Activated naive CD4-positive, alpha-beta T cell treated with Interleukin-2 at 50 U/mL for 16 hours (primary cell): ENCODE measurements at places on chromosomes 4 and X.

GRCh38 chrX:39731735-39732134 is 366.0 kb downstream of the BCOR start:
- no peak for DNase-seq

DNA sequence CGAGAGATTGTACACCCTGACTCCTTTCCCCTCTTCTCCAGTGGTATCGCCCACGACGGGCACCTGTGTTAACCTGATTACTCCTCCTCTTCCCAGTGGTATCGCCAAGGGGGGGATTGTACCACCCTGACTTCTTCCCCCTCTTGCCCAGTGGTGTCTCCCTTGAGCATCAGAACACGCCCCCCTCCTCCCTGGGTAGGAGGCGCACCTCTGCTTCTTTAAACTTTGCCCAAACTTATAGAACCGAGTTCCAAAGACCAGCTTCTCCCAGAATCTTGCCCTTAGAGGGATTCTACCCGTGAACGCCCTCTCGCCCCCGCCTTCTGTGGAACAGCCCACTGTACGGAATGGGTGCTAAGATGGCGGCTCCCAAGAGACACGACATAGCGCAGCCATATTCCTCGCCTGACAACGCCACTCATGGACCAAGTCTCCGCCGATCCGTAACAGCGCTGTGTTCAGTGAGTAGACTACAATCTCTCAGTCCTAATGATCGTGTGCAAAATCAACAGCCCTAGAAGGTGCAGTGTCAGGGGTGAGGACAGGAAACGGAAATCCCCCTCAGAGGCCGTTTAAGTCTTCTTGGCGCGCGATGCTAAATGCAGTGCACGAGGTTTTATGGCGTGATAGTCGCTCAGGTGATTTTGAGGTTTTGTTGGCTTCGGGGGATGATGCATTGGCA is 4.2 kb upstream of the ZNF157 start:
- DNase-seq, result peak; percentile 70

DNA sequence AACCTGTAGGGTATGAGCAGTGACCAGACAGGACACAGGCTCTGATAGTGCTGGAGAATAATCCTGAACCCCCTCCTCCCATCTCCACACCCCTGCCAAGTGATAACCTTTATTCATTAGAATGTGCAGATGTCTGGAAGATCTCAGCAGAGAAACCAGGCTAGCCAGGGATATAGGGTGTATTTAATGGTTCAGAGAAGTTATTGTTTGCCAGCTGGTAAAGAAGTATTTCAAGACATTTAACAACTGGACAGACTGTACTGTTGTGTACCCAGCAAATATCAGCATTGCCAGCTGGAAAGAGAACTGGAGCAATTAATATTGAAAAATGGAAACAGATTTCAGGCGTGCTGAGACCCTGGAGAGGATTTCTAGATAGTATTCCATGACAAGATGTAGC is 94.5 kb downstream of the RASGEF1B start:
- no peak for DNase-seq

GRCh38 chr4:40916218-40916555 is 166.4 kb downstream of the NSUN7 start:
- no peak for DNase-seq

GRCh38 chrX:21193196-21193595 is 181.0 kb upstream of the CNKSR2 start:
- no peak for DNase-seq

DNA sequence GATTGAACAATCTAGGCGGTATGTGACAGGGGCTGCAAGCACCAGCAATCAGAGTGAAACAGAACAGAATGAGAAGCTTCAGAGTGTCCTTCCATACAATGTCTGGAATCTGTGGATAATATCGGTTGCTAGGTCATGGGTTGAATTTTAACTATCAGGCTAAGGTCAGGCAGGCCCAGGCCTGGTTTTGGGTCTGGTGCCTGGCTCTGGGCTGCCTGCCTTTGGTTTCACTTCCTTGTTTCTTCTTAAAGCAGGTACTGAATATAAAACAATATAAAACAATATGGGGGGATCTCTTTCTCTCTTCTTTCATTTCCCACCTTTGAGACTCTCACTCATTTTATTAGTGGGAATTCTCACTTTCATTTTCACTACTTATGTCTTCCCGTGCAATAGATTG is 962.0 kb downstream of the CCSER1 start:
- DNase-seq, result no peak

DNA sequence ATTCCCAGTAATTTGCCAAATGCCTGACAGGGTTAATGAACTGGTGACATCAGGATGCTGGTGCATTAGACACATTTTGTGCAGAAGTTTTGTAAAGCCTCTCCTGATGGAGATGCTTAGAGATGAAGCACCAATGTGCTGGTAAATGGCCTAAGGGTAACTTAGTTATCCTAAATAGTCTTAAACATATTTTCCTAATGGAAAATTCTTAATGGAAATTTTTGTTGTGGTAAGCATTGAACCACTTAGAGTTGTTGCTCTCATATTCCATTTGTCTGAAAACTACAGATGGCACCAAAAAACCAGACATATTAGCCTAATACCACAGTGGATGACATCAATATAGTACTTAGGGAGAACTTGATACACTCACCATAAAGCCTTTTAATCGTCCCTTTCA is 154.5 kb upstream of the ANK2 start:
- DNase-seq, result no peak

DNA sequence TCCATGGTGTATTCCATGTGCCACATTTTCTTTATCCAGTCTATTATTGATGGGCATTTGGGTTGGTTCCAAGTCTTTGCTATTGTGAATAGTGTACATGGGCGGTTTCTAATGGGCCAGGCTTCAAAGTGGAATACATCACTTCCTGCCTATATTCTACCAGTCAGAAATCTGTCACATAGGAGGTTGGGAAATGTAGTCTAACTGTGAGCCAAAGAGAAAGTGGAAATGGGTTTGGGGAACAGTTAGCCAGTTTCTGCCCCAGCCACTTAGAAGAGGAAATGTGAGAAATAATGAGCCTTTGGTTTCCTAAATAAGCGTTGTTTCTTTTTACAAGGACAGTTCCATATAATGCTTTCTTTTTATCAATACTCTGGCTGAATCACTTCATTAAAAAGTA is 85.1 kb upstream of the AP1S2 start:
- no peak for DNase-seq

DNA sequence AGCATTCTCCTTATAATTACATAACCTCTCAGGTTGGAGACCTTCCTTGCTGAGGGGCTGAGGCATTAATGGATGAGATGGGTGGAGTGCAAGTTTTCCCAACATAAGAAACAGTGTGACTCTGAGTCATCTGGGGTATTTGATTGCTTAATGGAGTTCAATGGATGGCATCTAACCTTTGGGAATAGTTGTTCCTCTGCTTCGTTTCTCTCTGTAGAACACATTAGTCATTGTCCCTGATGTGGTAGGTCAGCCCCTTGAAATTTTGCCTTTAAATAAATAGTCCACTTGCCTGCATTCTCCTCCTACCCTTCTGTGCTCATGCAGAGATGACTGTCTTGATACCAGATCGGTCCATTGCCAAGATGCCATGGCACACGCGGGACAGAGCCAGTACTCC is 38.6 kb downstream of the SLITRK2 start:
- DNase-seq, result no peak

DNA sequence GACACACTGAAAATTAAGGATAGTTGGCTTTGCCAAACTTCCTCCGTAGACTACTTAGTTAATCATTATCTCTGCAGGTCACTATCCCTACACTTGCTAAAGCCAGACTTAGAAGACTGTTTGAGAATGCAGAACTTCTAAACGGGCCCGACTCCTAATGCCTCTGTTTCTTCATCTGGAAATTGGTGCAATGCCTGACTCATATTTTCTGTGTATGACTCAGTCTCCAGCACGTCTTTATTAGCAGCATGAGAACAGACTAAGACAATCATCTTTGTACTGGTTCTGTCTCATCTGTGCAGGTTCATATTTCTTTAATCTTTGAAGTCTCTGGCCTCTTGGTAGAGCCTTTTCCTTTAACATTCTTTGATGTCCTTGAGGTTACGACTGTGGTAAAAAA is 411.9 kb upstream of the ACTRT1 start:
- DNase-seq, result no peak

DNA sequence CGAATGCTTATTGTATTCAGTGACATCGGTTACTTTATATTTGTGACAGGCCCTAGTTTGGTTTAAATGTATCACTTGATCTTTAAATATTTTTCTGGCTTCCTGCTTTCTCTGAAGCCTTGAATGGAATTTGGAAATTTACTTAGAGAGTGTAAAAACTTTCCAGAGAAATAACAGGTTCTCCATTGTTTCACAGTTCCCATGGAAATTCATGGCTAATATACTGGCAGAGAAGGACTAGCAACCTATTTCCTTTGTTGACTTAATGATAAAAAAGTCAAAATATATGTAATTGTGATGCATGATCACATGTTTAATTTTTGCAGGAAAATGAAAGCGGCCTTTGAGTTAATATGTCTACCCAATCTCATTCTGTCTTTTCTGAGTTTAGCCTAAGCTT is 13.2 kb downstream of the NEIL3 start:
- no peak for DNase-seq

- DNase-seq, result no peak
These were observed 38.8 kb downstream of the NSG1 start for GRCh38 chr4:4425696-4426095.

DNA sequence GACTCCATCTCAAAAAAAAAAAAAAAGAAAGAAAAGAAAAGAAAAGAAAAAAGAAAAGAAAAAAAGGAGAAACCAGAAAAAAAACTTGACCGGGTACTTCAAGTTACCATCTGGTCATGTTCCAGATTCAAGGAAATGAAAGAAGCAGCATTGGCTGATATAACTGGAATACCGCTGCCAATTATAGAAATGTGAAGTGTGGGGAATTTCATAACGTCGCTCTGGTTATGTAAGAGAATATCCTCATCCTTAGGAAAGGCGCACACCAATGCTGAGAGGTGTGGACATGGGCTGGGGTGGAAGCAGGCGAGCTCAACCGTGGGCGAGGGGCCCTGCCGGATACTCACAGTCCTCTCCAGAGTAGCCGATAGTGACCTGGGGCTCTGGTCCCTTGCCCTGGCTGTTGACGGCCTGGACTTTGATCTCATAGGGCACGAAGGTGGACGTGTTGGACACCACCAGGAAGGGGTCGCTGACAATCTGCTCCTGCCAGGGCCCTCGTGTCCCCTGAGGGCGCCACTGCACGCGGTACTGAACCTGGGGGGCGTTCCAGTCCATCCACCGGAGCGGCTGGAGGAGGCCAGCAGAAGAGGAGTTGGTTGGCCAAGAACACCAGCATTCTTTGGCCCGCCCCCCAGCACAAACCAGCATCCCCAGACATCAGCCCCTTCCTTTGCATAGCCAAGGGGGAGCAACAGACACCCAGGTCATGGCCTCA is 19.5 kb downstream of the L1CAM start:
- DNase-seq, result no peak

DNA sequence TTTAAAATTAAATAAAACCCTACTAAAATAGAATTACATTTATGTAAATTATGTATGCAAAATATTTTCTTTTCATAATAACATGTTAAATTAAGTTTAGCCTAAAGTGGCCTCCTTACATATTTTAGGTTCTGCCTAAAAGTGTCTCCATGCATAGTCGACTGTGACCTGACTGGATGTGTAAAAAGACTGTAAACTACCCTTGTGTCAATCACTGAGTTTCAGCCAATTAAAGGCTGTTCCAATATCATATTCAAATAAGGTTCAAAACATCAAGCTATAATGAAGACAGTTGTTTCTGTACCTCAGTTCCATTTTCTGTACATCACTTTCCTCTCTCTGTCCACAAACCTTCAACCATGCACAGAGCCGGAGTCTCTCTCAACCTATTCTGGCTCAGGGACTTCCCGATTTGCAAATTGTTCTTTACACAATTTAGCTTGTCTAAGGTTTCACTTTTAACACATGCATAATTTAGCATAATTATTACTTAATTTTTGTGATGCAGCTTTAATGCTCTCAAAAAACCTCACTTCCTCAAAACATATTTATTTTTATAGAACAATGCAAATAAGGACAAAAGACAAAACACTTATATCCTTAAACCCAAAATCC is 60.1 kb downstream of the SH3RF1 start:
- no peak for DNase-seq

GRCh38 chr4:84920617-84921016 is 45.9 kb downstream of the WDFY3 start:
- no peak for DNase-seq

DNA sequence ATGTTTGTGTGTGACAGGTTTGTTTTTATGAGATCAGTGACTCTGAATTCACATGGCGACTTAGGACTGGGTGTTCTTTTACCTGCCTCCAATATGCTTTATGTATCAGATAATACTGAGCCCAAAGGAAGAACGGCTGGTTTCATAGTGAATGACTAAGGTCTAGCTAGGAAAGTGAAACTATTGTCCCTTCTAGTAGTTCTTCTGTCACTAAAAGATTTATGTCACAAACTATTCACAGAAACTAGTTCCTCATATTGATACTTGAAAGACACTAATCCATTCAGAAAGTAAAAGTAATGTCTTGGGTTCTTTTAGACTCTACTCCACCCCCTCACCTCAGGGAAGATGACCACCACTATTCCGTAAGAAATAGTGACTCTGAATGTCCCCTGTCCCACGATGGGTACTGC is 81.7 kb downstream of the EGF start:
- no peak for DNase-seq

- DNase-seq, result no peak
These were observed 53.0 kb downstream of the OSTC start for GRCh38 chr4:108703370-108703769.

DNA sequence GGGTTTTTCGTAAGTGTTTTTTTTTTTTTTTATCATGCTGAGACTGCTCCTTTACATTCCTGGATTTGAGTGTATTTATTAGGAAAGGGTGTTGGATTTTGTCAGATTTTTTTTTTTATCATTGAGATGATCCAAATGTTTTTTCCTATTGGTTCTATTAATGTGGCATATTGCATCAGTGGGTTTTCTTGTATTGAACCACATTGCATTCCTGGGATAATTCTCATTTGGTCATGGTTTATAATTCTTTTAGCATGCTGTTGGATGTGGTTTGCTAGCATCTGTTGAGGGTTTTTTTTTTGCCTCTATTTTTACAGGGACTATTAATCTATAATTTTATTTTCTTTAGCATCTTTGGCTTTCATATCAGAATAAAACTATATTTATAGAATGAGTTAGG is 28.8 kb downstream of the COL4A5 start:
- no peak for DNase-seq

DNA sequence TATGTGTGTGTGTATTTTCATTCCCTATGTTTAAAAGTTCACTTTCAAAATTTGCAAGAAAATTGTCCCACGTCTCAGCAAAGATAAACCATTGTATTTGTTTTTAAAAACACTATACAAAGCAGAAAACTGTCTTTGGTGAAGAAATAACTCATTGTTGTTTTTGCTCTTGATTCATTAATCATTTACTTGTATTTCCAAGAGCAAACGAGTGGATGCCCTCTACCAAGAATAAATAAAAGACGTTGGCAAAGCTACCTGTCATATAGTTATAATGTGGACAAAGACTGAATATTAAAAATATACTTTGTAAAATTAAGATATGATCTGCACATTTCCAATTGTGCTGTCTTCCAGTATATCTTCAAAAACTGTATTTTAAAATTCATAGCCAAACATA is 210.9 kb upstream of the NDST3 start:
- DNase-seq, result no peak

GRCh38 chr4:8399298-8399697 is 41.2 kb downstream of the ACOX3 start:
- DNase-seq, result no peak

GRCh38 chr4:186190581-186191199 is 677 bp upstream of the CYP4V2 start:
- DNase-seq, result peak; percentile 45
